ENCODE measurements at places on chromosomes 7 and 10. TPM values are rescaled to one million over a fixed set of nuclear protein-coding genes. Genes with fewer than 3 reads are reported as not detected.
A peak's percentile ranks its signal among the peaks of the same experiment; 100 is the strongest.

Gene HEPACAM2
- 45.9 TPM for total RNA-seq

Gene CYP26C1
- total RNA-seq = not detected

Gene UPK3BL1
- 9.1 TPM for total RNA-seq

Gene UCMA
- total RNA-seq = not detected

Gene DPYSL4
- total RNA-seq = 0.27 TPM

Gene WEE2
- not detected for total RNA-seq

Gene NRP1
- total RNA-seq = 11.7 TPM

DNA sequence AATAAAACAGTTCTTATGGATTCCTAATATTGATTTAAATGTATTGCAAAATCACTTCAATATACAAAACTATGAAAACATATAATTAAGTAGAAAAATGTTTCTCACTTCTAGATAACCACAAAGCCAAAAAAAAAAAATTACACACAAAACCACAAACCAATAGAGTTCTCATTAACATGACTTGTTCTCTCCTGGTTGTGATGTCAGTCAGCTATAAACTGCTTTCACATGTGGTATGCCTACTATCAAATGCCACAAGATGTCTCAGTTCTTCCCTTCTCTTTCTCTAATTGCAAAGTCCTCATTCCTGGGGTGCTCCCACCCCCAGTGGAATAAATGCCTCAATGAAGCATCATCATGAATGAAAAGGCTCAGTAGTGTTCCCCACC is 16.6 kb downstream of the GNAI1 start:
- no peak for DNase-seq

DNA sequence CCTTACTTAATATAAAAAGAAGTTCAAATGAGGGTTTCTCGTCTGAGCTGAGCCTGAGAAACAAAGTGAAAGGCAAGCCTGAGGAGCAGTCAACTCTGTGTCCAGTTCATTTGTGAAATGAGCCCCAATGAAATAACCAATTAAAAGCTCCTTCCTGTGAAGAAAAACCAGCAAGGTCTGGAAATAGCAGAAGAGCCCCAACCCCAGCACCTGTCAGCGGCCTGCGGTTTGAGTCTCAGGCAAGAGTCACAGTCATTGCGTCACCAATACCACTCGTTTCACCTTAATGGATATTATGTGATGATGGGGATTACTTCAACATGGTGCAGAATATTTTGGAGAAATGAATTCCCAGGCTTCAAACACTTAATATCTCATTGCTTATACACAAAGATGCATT is 211.3 kb upstream of the DPP6 start:
- no peak for DNase-seq

- no peak for DNase-seq
Observed at GRCh38 chr7:16416289-16417282, 4.8 kb downstream of the CRPPA start.

- DNase-seq = no peak
Observed at GRCh38 chr10:92265687-92266258, 25.1 kb downstream of the CPEB3 start.

- DNase-seq = no peak
Observed at GRCh38 chr10:108632144-108632543, 1291.2 kb downstream of the XPNPEP1 start.

GRCh38 chr10:45599021-45599603 is 73.5 kb downstream of the ZFAND4 start:
- DNase-seq = peak; percentile 28

DNA sequence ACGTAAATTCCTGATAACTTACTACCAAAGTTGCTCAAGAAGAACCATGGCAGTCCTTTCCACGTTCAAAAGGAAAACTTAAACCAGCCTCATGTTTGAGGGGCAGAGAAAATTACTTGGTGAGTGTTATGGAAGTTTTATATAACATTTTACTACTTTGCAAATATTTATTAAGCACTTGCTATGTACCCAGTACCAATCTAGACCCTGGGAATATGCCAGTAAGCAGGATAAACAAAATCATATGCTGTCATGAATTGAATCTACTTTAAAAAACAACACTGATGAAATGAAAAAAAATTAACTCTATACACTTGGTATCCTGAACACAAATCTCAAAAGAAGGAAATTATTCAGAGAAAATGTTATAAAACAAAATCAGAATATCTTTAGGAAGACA is 46.1 kb downstream of the NCAPG2 start:
- DNase-seq = no peak

DNA sequence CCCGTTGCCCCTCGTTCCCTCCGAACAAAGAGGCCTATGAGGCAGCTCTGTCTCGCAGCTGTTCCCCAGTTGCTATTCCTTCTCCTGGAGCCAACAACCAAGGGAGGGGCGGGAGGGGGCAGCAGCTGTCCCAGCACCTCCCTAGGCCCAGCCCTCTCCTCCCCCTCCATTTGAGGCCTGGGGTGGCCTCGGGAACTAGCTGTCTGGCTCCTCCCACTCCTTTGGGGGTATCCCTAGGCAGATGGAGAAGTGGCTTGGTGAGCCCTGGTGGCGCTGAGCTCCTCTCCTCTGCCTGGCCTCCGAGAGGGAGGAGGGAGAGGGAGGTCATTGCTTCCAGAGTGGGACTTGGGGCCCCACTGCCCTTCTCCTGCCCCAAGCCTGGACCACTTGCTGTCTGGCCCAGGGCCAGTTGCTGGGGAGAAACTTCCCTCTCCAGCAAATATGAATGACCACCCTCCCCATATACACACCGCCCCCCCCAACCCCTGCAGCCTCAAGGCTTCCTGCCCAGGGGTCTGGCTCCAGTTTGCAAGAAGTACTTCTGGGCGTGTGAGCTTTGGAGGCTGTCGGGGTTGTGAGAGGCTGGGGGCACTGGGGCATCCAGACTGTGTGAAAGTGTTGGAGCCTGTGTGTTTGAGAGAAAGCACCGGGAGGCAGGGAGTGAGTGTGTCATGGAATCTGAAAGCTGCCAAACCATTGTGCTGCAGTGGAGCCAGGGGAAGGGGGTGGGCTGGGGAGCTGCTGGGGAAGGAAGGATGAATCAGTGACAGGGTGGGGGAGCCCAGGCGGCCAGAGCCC is 3.1 kb downstream of the FLNC start:
- peak; percentile 44 for DNase-seq

GRCh38 chr7:98571006-98571405 is 46.1 kb upstream of the NPTX2 start:
- no peak for DNase-seq

DNA sequence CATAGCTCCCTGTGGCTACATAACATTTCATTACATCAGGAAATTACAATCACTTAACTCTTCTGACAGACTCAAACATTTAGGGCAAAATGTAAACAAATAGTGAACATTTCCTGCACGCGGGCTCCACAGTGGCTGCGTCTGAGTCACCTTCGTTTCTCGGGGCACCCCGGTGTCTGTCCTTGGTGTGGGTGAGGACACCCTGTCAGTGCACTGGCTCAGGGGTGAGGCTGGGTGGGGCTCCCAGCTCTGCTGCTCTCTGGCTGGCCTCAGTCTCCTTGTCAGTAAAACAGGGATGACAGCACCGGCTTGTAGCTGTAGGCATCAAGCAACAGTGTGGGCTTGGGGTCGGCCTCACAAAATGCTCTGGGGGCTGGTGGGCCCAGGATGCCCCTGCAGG is 237.1 kb upstream of the SHH start:
- no peak for DNase-seq

Measured in colonic mucosa (tissue), 4 donors.